KBM-7 (cell line): ENCODE measurements at places on chromosomes 7 and 10.

DNA sequence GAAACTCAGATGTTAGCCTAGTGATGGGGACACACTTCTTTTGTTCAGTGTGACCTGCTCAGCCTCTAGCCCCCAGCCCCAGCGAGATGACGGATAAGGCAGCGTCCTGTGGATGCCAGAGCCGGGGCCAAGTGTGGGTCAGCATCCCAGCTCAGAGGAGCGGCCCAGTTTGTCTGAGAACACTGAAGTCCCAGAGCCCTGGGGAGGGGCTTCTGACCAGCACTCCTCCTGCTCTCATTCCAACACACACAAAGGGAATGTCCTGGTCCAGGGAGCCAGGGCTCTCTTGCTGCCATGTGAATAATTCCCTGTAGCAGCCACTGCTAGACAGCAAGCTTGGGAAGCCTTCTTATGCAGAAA is 4.5 kb upstream of the ATP6V0E2 start:
- DNase-seq = no peak

DNA sequence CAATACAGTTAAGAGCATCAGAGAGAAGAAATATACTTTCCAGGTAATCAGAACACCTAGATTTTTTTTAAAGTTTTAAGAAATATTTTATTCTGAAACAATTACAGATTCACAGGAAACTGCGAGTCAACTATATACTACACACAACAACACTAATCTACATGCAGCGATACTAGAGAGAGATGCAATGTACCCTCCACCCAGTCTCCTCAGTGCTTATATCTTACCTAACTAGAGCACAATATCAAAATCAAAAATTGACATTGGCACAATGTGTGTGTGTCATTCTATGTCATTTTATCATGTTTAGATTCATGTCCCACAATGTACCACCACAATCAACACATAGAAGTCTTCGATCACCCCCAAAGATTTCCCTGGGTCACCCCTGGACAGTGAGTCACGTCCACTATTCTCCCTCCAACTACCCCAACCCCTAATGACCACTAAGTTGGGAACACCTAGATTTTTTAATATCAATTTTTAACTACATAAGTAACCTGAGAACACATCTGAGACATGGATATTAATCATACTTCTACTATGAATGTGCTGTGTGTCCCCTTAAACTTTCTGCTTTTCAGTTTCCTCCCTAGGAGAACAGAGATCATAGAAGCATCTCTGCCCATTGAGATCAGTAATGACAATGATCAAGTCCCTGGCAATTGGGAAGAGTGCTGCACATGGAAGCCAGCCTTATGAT is 86.5 kb downstream of the GSAP start:
- DNase-seq = no peak

DNA sequence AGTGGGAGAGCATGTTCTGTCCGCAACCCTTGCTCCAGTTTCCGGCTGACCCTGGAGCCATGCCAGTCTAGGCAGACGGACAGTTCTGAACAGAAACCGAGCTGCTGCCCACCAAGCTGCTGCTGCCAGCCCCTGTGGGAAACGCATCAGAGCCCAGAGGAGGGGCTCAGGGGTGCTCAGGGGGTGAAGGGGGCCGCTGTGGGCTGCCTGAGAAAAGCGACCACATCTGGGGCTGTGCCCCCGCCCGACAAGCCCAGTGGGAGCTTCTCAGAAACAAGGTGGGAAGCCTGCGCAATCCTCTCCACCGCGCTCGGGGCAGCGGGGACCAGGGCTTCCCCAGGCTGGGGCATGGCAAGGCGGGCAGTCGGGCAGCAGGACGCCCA is 38.8 kb upstream of the CFAP46 start:
- no peak for DNase-seq

DNA sequence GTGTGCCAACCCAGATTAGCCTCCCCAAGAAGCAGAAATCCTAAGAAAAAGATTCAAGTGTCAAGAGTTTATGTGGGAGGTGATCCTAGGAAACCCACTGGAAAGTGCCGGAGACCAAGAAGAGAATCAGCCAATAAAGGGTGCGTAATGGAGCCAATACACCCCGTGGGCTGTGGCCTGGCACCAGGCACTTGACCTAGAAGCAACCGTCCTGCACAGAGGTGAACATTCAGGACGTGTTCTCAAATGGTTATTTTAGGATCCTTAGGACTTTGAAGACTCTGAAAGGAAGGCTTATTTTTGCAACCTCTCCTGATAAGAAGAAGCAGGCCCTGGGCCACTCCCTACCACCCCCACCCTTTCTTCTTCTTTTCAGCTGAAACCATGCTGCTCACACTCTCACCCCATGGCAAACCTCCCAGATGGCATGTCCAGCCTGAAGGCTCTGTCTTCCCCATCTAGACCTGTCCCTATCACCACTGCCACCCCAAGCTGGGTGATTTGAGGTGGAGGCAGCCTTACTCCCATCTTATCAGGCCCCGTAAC is 46.6 kb downstream of the VSTM4 start:
- DNase-seq = no peak
